ENCODE measurements at places on chromosomes 13 and 19.

GRCh38 chr19:49588365-49589122 is 2.4 kb upstream of the PRR12 start:
- no peak for DNase-seq

DNA sequence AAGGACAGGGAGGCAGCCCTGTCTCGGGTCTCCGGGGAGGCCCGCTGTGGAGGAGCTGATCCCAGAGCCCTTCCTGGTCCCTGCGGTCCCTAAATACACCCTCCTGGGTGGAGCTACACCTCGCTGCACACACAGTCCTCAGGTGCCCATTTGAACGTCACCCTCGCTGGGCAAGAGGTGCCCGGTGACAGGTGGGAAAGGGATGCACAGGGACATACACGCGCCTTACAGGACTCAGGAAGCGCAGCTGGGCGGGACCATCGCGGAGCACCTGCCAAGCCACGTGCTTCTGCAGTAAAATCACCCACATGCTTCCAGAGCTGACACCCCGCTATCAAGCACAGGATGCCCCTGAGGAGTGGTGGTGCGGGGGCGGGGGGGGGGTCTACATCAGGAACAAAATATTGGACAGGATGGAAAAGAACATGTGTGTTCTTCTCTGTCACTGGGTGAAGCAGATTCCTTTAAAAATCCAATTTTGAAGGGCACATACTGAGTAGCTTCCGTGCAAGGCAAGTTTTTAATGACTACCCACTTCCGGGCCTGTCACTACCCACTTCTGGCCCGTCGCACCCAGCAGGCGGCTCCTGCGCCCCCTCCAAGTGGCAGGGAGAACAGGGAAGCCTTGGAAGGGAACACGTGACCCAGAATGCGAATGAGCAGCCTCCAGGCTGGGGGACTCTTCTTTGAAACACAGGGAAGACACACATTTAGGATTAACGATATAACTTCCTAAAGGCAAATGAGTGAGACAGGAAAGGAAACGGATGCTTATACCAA is 78.9 kb downstream of the COL4A1 start:
- DNase-seq = no peak

DNA sequence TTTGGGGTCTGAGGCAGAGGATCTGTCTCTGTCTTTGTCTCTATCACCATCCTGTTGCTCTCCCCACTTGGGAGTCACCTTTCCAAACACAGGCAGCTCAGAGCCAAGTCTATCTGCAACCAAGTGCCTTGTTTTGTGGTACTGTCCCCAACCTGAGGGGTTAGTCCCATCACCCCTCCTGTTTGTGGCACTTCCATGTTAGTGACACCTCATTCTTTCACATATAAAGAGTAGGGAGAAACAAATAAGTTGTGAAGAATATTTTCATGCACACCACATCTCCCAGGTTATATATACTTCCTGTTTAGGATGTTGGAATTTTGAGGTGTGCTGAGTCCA is 3.7 kb downstream of the GDF15 start:
- no peak for DNase-seq

DNA sequence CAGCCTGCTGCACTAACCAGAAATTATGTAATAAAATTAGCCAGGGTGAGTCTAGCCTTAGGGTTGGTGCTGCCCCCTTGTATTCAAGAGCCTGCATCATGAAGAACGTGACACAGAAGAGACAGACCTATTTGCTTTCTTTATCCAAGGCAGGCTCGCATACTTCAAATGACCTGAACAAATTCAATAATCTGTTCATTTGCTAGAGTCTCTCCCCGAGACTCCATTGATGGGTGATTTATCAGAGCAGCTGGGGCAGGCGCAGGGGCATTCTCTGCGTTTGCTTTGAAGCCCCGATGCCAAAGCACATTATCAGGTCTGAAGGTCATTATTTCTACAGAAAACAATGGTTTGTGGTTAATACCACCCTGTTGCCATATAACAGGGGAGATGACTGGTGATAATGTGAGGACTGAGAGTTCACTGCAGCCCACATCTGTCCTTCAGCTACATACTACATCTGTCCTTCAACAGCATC is 520.3 kb downstream of the DIAPH3 start:
- no peak for DNase-seq

GRCh38 chr13:75052616-75053015 is 429.4 kb downstream of the TBC1D4 start:
- no peak for DNase-seq

GRCh38 chr19:3580156-3580934 is 4.9 kb upstream of the GIPC3 start:
- DNase-seq = peak; percentile 95

DNA sequence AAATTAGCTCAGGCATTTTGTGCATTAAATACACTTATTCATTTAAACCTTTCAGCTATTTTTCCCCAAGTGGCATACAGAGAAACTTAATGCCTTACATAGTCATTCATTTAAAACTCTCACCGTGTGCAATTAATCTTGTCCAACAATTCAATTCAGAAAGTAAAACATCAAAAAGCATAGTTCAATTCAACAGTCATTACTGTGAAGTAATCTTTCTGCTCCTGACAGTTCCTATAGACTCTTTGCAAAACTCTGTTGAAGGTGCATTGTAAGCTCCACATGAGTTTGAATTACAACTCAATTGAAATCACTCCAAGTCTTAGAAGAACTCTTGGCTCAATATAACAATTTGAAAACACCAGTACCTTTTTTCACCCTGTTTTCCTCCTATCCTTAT is 228.3 kb downstream of the DACH1 start:
- no peak for DNase-seq

DNA sequence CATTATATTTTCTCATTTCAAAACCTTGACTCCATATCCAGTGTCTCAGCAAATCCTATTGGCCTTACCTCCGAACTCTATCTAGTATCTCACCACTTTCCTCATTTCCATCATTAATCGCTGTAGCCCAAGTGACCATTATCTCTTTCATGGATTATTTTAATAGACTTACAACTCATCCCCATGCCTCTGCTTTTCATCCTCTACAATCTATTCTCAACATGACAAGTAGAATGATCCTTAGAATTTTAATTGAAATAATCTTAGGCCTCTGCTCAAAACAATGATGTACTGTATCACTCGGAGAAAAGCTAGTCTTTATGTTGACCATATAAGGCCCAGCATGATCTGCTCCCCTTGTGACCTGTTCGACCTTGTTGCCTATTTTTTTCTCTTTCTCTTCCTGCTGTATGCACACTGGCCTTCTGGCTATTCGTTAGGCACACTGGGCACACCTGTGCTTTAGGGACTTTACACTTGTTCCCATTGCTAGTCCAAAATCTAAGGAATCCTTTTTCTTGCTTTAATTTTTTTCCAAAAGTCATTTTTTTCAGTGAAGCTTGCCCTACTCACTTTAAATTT is 21.4 kb downstream of the DNAJC15 start:
- DNase-seq = no peak

- DNase-seq = peak; percentile 84
Measured at GRCh38 chr13:27211771-27212364, 39.5 kb upstream of the RPL21 start.

DNA sequence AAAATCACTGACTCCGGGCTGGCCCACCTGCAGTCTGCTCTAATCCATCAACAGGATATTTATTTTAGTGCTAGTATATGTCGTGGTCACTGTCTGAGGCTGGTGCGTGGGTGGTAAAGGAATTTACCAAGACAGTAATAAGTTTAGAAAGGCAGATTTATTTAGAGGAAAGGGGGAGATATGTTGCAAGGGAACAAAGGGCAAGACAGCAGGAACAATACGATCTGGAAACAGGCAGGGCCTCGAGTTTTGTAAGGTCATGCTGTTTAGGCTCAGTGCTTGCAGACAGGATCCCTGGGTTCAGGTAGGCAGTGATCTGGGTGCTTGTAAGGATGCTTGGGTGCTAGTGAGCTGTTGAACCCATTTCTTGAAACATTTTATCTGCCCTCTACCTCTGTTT is 748.2 kb upstream of the SLITRK5 start:
- DNase-seq = no peak

GRCh38 chr19:13029301-13029880 is 34.1 kb downstream of the NFIX start:
- DNase-seq = no peak

- no peak for DNase-seq
Measured at GRCh38 chr19:46372901-46373490, 26.1 kb downstream of the PPP5C start.

GRCh38 chr13:45104261-45104660 is 16.0 kb upstream of the GTF2F2 start:
- DNase-seq = no peak

DNA sequence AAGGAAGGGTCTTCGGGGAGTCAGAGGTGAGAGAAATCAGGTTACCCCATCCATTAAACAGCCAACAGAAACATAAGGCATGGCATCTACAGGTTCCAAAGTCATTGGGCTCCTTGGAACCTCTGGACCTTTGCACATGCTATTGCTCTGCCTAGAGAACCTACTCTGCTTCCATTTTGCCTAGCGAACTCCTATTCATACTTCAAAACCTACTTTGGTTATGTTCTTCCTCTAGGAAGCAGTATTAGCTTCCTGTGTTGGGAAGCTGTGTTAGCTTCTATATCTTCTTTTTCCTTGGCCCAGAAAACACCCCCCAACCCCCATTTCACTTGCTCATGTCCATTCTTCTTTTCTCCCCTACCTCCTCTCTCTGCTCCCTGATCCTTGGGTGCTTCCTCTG is 39.6 kb downstream of the F2RL3 start:
- DNase-seq = no peak

- DNase-seq = no peak
Measured at GRCh38 chr19:28152195-28152594, 1060.8 kb downstream of the UQCRFS1 start.

DNA sequence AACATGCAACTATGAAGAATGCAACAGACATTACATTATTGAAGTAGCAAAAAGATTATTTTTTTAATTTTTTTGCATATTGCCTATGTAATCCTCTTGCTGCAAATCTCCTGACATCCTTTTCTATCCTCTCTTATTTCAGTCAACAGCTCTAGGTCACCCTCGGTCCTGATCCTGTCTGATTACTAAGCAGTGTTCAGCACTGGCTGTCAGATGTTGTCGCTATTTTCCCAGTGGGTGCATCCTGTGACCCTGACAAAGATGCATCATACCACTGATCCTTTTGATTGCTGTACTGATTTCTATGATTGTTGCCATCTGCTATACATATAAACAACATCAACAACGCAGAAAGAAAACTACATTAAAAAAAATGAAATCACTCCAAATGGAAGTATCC is 443.7 kb upstream of the PRR20A start:
- no peak for DNase-seq

- DNase-seq = peak; percentile 54
Measured at GRCh38 chr13:98761126-98761985, 8.9 kb upstream of the SLC15A1 start.

- DNase-seq = no peak
Measured at GRCh38 chr13:99960663-99961311, 10.8 kb downstream of the ZIC5 start.

DNA sequence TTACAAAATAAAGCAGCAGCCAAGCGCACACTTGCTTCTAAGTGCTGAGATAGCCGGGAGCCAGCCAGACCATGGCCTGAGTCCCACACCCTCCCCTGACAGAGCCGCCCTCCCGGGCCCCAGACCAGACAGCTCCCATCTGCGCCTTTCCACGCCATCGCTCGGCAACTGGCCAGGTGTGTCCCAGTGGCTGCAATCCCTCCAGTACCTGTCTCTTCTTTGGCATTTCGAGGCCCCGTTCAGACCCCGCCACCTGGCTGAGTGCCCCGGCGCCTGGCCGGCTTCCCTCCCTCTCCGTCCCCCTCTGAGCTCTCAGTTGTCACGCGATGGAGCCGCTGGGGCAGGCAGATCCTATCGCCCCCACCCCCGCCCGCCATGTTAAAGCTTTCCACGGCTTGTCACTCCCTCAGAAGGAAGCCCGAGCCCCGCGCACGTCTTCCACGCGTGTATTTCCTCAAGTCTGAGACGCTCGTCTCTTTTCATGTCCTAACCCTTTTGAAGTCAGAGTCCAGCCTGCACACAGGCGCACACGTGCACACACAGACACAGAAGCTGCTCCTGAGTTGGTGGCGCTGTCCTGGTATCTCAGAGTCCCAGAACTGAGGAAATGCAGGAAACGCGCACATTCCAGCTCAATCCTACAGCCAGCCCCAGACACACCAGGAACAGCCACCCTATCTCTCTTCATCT is 7.9 kb downstream of the MLLT1 start:
- DNase-seq = peak; percentile 77

GRCh38 chr13:92224052-92224821 is 825.8 kb downstream of the GPC5 start:
- DNase-seq = no peak

DNA sequence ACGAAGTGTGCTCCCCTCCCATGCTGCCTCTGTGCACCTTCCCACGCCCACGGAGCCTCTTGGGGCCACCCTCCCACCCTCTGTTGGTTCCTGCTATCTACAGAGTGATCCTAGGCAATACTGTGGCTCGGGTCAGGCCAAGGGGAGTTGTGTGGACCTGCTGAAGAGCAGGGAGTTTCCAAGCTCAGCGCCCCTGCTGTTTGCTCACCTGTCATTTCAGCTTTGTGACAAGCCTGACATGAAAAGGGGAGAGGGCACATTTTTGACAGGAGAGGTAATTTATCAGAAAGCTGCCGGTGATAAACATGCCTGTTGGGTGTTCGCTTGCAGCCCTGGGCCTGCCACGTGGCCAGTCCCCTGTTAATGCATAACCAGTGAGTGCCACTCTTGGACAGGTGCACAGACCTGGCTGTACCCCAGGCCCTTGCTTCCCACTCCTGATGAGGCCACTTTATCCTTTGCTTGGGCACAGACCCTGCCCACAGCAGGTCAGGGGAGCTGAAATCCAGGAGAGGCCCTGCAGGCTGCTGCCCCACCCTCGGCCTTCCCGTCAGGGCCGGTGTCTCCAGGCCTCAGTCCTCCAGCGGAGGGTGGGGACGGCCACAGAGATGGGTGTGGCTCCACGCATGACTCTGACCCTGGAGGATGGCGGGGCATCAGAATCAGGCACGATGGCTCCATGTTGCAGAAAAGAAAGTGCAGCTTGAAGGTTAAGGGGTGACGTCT is 201.5 kb upstream of the GPR12 start:
- no peak for DNase-seq

GRCh38 chr13:48816700-48817099 is 159.0 kb upstream of the FNDC3A start:
- DNase-seq = no peak

DNA sequence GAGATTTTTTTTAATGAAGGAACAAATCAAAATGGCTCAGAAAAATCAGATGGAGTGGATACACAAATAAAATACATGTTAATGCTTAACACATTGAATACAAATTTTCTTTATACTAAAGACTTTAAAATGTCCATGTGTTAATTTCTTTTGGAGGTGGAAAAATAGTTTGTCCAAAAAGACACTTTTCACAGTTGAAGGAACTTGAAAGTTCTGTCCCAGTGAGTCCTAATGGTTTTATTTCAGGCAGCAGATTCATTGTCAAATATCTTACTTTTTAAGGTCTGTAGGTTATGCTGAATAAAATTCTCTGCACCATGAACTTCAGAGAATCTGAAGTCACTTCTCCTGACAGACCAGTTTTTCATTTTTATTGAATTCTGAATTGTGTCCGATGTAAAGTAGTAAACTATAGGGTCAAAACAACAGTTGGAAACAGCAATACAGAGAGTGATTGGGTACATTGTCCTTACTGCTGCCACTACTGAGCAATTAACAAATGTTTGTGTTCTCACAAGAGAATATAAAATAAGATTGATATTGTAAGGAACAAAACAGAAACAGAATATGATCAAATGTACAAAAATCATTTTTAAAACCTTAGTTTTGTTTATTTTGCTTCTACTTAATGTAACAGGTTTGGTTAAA is 1.6 kb downstream of the LPAR6 start:
- no peak for DNase-seq

- no peak for DNase-seq
Measured at GRCh38 chr13:113387396-113387795, 23.5 kb upstream of the GRTP1 start.

All from EL (cell line).